Stimulated activated CD4-positive, alpha-beta T cell treated with anti-CD3 and anti-CD28 coated beads, TNF-alpha, amount 100 ng/mL, for 24 hours (primary cell): ENCODE measurements at places on chromosomes 5 and 9.

GRCh38 chr9:94999832-95000231 lies 273.3 kb downstream of the AOPEP start:
- no peak for DNase-seq

- DNase-seq = no peak
Measured at GRCh38 chr9:12785260-12785770, 10.5 kb downstream of the LURAP1L start.

DNA sequence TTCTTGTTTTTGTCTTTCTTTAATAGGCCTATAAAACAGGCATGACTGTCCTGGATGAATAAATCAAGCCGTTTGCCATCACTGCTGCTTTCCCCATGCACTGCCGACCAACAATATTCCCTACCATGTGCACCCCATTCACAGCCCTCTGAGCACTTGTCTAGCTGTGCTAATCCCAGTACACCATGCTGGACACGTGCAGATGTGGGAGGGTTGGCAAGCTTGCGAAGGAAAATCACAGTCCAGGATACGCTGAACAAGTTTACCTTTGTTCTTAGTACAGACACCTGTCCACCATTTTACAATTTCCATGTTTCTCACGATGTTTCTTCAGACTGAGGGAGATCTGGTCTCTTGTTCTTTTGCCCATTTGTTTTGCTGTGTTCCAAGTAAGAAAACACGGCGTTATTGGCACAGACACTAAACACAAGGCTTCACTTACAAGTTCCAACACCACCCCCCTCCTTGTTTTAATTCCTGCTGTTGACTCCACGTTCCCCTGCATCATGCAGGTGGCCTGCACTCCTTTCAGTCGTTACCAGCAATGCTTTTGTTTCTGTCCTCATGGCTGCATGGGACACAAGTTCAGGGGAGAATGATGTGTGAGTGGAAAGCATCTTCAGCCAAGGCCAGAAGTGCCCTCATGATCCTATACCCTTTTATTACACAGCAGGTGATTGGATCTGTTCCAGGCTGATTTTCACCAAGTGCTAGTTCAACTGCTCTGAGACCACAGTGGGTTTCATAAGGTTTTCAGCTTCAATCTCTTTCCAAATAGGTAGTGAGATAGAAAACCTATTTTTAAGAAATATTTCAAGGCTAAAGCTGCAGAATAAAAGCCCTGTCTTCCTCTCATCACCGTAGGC lies 608.9 kb downstream of the IRX1 start:
- no peak for DNase-seq

DNA sequence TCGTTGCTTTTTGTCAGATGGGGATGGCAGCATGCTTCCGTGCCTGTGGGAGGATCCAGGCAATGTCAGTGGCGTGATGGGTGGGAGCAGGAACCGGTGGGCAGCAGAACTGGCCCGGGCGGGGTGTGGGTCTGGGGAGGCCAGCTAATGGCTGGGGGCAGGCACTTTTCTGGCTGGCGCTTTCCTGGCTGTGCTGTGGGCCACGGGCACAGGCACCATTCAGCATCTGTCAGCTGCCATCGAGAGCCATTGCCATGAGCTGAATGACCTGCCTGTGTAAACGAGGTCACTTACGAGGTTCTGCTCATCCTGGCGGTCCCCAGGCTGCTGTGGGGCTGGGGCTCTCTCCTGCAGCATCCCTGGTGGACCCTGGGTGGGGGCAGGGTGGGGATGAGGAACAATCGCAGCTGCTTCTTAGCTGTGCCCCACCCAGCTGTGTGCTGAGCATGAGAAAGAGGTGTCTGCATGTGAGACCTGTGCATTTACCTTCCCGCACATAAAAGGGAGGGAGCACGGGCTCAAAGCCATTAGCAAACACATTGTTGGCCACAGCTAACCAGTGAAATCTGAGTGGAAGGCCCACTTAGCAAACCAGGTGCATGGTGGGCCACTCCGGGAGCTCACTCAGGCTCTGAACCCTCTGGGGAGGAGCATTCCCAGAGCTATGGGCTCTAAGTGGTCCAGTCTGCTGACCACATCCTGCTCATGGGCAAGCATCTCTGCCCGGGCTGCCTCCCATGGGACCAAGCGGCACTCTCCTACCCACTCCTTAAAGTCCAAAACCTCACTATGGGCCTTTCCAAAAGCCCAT lies 41.3 kb upstream of the OLFM1 start:
- DNase-seq = no peak

- DNase-seq = no peak
Measured at GRCh38 chr5:69444127-69444754, 29.3 kb downstream of the MARVELD2 start.

DNA sequence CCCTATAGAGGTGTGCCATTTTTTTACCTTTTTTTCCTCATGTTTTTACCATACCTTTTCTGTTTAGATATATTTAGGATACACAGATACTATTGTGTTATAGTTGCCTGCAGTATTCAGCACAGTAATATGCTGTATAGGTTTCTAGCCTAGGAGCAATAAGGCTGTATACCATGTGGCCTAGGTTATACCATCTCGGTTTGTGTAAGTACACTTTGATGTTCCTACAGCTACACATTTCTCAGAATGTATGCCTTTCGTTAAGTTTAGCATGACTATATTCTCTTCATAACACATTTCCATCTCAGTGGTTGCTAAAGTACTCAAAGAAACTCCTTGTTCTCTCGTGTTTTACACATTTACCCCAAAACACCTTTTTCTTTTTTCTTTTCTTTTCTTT lies 23.0 kb downstream of the UBE2D2 start:
- DNase-seq = no peak

DNA sequence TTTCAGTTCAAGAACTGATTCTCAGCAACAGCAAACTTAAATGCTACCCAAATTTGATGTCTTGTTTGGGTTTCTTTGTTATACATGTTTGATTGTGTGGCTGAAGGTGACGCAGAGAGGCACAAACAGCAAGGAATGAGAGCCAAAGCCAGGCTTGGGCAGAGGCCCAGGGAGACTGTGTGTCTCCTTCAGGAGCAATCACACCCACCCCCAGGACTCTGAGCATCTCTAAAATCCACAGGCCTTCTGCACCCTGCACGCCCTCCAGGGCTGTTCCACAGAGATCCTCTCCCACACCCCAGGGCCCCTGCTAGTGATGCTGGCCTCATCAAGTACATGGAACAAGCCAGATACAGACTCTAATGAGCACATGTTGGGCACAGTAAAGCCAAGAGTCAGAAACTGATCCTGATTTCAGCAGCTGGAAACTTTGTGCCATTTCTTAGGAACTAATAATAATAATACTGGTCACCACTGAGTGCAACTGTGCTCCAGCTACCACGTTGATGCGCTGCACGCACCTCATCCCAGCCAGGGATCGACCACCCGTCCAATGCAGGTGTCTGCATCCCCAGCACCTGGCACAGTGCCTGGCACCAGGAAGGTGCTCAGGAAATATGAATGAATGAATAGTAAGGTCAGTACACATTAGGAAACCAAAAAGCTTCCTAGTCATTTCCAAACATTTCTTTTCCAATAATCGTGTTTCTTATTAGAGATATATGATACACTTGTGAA lies 54.6 kb upstream of the TCF7 start:
- no peak for DNase-seq

GRCh38 chr9:84781931-84782866 lies 112.7 kb downstream of the NTRK2 start:
- no peak for DNase-seq

- no peak for DNase-seq
Measured at GRCh38 chr5:61371474-61371873, 39.4 kb downstream of the ZSWIM6 start.

- no peak for DNase-seq
Measured at GRCh38 chr5:134969166-134969565, 1.5 kb downstream of the CATSPER3 start.

DNA sequence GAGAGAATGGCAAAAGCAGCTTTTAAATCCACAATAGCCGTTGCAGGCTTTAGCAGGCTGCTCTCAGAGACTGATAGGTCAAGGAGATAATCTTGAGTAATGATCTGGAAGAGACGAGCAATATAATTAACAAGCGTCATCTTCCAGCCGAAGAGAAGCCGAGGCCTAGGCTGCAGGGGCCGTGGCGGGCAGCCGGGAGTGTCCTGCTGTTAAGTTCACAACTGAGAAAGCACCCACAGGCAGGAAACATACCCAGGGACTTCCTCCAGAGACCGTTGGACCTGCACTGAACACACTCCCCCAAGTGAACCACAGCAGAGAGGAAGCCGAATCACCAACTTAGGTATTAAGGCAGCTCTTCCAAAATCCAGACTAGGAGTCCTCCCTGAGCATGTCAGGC lies 182.3 kb downstream of the IRX2 start:
- no peak for DNase-seq

DNA sequence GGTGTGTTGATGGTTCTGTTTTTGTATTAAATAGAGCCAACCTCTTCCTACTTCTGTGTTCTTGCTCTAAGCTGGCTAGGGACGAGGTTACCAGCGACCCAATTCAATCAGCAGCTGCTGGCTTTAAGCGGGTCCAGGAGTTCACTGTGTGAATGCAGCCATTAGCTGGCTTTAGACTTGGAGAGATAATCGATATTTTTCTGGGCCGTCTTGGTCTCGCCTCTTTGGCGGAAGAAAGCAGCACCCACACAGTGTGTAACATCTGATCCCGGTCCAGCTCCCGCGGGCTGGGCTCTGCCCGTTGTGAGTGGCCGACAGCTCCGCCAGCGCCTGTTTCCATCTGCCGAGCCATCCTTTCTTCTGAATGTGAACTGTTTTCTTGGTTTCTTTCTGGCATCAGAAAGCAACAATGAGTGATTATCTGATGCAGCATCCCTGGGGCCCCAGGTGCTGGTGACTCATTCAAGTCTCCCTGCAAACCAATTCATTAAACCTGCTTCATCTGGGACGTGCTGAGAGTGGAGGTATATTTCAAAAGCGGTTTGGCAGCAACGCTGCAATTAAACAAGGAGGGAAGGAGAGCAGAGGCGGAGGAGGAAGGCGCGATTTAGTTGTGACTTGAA lies 90.8 kb upstream of the IRX4 start:
- DNase-seq = no peak

- DNase-seq = no peak
Measured at GRCh38 chr9:113223963-113224362, 2.6 kb downstream of the SLC31A1 start.

GRCh38 chr5:118863345-118863744 lies 125.0 kb downstream of the DTWD2 start:
- DNase-seq = no peak

DNA sequence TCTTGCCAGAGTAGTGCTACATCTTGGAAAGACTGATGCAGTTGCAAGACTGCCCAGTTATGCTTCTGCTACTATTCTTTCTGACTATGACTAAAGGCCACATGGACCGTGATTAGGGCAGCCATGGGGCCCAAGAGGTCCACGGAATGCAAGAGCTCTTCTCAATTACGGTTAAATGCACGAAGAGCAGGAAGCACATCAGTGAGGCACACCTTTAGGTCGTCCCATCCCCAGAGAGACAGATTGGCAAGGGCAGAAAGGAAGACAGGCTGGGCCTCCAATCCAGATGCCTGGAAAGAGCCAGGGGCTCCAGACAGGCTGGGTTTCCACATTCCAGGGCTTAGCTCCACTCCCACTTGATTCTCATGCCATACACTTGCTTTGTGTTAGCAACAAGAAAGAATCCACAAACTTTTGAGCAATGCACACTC lies 132.3 kb upstream of the SLIT3 start:
- no peak for DNase-seq

DNA sequence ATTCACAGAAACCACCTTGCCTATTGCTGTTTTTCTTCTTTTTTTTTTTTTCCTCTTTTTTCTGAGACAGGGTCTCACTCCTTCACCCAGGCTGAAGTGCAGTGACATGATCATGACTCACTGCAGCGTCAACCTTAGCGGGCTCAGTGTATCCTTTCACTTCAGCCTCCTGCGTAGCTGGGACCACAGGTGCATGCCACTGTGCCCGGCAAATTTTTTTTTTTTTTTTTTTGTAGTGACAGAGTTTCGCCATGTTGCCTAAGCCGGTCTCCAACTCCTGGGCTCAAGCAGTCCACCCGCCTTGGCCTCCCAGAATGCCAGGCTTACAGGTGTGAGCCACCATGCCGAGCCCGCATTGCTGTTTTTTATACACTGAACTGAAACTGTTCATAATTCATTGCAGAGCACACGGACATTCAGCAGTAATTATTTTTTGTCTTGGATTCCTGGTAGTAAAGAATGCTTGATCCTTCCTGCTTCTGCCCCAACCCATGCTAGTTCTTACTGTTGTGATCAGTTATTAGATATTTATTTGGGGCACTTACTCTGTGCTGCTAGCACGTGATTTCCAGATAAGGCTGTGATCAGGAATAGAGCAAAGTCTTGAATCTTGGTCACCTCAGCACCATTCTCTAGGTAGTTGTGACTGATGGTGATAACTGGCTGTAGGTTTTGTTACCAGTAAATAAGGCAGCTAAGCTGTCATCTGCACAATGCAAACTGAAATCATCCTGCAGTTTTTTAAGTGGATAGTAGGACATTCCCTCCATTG lies 14.0 kb downstream of the MAP3K1 start:
- DNase-seq = peak; percentile 60

DNA sequence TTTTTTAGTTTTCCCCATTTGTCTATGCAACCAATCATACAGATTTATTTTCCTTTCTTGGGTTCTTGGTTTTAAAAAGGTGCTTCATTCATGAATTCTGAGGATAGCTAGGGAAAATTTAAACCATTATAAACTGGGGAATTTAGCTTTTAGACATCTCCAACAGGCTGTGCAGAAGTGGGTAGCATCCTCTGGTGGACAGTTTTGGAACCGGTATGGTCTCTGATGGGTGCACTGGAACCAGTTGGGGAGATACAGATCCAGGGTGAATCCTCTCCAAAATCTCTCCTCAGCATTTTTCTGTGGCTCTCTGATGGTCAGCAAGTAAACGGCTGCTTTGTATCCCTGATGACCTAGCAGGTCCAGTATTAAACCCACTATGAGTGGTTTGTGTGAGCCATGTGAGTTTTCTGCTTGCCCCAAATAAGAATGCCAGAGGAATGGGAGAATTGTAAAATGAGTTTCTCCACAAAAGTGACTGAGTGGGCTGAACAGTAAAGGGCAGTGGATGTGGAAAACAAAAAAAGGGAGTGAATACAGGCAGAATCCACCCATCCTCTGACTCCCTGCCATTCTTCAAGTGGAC lies 9.1 kb upstream of the DNAJC25 start:
- no peak for DNase-seq

DNA sequence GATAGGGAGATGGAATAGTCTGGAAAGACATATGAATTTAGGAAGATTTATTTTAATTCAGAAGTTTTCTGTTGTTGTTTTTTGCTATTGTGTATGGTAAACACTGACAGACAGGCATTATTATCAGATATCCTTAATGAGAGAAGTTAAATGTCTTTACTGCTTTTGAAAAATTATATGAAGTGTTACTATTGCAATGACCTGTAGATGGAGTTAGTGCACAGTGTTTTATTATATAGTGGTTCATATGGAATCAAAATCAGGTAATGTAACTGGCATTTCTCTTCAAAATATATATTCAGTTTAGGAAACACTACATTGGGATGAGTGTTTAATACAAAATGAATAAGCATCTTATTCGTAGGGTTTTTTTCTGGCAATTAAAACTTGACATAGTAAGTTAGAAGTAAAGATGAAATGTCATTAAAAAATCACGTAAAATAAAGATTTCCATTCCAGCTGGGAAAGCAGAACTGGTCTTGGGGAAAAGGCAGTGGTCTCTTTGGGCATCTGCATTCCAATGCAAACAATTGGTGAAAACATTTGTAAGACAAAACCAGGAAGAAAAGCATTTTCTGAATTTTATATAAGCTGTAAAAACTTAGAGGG lies 3.9 kb downstream of the GABRA1 start:
- no peak for DNase-seq

GRCh38 chr5:9230355-9230754 lies 315.5 kb downstream of the SEMA5A start:
- DNase-seq = no peak
